HFFc6 (cell line): ENCODE measurements at places on chromosomes 12 and 14.

- DNase-seq = no peak
Observed at GRCh38 chr14:89384023-89384422, 33.0 kb downstream of the FOXN3 start.

DNA sequence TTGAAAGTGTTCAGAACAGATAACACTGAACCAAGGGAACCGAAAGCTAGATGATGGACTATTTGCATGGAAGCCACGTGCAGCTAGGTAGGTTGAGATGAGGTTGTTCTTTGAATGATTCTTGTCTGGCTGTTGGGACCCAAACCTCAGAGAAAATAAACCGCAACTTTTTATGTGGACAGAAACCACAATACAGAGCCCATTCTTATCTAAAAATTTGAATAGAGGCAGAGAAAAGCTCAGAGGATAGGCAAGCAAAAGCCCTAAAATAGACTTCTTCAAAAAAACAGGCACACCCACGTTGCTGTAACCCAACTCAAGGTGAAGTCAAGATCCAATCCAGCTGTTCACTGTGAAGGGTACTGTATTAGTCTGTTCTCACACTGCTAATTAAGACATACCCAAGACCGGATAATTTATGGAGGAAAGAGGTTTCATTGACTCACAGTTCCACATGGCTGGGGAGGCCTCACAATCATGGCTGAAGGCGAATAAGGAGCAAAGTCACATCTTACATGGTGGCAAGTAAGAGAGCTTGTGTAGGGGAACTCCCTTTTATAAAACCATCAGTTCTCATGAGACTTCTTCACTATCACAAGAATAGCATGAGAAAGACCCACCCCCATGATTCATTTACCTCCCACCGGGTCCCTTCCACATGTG lies 353.8 kb downstream of the AACS start:
- no peak for DNase-seq

GRCh38 chr12:52521568-52522266 lies 1.5 kb upstream of the KRT5 start:
- DNase-seq = peak; percentile 53

GRCh38 chr12:90473831-90474230 lies 481.1 kb downstream of the CCER1 start:
- DNase-seq = no peak

DNA sequence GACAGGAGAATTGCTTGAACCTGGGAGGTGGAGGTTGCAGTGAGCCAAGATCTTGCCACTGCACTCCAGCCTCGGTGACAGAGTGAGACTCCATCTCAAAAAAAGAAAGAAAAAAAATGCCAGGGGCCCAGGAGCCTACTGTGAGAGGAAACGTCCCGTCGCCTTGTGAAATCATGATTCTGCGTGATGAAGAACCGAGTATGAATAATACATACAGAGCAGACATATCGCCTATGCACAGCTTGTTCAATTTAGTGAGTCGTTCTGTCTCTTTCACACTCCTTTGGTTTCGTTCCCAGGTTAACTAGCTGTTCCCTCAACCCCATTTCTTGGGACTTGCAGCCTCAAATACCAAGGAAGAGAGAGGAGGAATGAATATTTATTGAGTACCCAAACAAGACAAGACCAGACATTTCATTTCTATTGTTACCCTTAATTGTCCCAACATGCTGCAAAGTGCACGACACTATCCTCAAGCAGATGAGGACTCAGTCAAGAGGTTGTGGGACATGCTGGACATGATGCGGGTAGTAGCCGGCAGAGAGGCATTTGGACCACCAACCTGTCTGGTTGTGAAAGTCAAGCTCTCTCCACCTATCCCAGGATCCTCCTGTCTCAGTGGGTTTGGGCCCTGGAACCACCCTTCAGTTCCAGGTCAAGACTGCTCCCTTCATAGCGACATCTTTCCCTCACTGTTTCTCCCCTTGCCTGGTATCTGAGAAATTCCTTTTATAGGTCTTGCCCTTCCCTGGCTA lies 8.6 kb upstream of the CD27 start:
- DNase-seq = no peak

- peak; percentile 76 for DNase-seq
Observed at GRCh38 chr12:122449317-122449716, 26.8 kb upstream of the CLIP1 start.

DNA sequence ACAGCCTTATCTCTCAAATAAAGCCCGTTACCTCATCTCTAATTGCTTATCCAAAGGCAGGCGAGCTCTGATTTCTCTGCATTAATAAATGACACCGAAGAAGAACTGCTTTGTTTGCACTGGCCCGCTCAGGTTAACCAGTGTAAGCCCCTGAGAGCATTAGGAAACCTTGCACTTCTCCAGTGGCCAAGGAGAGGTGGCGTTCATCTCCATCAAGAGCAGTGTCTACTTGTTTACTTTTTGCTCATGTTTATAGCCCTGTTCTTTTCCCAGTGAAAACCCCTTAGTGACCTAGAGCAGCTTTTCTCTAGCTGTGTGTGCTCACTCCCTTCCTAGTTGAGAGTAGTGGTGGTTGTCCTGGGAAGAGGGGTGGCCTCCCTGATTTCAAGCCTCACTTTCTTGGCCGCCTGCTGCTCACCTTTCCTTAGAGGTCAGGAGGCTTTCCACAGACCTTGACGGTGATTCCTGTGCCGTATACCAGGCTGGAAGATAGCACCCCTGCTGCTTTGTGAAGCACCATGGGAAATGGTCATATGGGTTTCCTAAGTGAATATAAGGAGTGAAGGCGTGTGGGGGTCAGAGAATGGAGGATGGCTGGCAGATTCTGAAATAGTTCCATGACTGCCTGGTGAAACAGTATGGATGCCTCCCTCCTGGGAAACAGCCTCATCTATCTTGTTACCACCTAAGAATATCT lies 16.6 kb downstream of the FBXW8 start:
- no peak for DNase-seq

- peak; percentile 63 for DNase-seq
Observed at GRCh38 chr12:72272731-72273498, 745 bp downstream of the TRHDE start.

GRCh38 chr12:54684636-54685630 lies 36.8 kb upstream of the DCD start:
- DNase-seq = no peak

- DNase-seq = no peak
Observed at GRCh38 chr14:22383515-22384166, 205.4 kb downstream of the DAD1 start.

DNA sequence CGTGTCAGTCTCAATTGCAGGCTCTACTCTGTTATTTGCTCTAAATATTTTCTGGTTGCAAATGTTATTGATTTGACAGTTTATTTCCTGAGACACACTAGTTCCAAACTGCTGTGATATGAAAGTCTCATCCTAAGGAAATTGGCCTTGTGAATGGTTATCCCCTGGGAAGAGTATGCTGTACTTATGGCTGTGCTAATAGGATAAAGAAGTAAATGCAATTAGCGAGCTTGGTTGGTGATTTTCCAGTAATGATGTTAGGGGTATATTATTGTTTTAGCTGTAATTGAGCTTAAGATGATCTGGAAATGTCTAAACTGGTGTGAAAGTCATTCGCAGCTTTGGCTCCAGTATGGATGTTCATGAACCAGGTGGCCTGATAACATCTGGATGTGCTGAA lies 197.9 kb downstream of the SUDS3 start:
- no peak for DNase-seq

- DNase-seq = no peak
Observed at GRCh38 chr14:59439256-59439965, 25.8 kb downstream of the GPR135 start.

GRCh38 chr12:120817559-120818330 lies 86.4 kb downstream of the SPPL3 start:
- DNase-seq = no peak

DNA sequence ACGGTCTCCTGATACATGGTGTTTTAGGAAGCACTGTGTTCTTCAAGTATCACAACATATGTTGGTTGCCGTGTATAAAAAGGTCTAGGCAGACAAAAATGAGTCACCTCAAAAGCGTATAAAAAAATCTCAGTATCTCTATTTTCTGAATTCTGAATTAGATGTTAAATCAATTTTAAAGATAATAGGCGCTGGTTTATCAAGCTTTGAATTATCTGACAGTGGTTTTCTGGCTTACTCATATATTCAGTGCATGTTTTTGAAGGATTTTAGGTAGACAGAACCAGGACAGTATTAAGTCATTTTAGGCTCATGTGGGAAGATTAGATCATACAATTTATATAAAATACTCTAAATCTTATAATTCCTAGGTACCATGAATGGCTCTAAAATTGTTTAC lies 110.8 kb downstream of the TMTC2 start:
- no peak for DNase-seq

DNA sequence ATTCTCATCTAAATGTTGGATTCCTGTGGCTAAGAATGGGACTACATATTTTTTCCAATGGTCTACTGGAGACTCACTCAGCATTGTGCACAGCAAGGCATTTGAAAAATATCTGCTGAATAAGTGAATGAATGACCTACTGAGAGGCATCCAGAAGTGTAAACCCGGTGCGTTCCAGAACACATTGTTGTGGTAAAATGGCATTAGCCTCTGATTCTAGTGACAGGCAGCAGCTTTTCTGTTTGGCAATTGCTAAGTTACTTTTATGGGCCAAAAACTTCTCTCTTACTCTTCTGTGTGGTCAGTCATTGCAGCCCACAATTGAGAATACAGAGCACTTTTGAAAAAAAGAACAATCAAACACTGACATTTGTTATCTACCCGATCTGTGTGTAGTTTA lies 36.5 kb downstream of the WIF1 start:
- no peak for DNase-seq

DNA sequence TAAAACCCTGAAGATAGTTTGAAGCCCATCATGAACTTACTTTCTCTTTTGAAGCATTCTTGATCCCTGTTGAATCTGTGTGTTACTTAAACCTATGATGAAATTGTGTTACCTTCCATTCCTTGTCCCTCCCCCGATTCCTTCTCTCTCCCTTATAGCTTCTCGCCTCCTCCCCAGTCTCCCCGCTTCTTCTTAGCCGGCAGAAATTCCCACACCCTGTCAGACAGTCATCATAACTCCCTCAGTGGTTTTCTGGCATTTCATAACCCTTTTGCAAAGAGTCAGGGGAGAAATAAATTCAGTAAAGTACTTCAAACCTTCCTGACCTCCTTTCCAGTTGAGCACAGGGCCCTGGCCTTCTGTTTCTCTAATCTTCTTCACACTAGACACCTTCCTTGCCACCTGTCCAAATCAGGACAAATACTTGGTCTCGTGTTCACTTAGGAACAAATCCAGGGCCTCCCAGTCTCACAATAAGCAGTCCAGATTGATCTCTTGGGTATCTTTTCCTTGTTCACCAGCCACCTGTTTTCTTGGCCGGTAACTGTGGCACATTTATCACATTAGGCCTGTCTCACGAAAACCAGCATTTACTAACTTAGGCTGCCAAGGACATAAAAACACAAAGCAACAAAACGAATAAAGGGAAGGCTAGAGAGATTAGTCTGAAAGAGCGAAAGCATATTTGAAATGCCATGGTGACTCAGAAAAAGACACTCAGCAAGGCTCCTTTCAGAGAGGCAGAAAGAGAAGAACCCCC lies 355.9 kb downstream of the TMTC2 start:
- DNase-seq = no peak

DNA sequence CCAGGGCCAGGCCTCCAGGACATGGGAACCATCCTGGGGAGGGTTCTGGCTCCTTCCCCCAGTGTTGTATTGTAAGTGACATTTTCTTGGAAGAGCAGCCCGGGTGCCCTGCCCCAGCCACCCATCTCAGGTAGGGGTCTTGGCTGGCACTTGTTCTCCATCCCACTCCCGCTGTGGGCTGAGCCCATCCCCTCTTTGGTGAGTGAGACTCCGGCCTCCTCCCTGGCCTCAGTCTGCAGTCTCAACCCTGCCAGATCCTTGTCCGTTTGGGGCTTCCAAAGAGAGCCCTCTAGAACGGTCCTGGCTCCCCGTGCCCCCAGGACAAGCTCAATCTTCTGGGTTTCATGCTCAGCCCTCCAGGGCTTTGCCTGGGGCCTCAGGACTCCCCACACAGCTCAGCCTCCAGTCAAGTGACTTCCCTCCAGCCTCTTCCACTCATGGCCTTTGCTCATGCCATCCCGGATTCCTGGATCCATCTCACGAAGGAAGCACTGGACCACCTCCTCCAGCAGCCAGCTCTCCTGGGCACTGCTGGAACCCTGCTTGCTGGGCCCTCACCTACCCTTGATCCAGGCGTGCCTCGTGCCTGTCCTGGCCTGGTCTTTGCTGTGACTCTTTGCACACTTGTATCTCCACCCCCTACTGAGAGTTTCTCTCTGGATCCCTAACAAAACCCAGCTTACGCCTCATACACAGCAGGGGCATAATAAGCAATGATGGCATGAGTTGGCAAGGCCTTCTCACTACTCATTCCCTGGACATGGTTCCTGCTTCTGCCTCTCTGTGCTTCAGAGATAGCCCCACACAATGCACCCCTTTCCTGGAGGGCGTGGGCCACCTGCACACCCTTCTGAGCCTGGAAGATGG lies 297.4 kb upstream of the RTL1 start:
- no peak for DNase-seq

DNA sequence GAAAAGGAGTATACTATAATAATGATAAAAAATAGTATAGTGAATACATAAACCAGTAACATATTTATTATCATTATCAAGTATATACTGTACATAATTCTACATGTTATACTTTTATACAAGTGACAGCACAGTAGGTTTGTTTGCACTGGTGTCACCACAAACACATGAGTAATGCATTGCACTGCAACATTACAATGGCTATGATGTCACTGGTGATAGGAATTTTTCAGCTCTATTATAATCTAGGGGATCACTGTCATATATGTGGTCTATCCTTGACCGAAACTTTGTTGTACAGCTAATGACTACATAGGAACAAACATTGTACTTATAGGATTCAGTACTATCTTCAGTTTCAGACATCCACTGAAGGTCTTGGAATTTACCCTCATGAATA lies 165.8 kb upstream of the SYT1 start:
- peak; percentile 29 for DNase-seq

DNA sequence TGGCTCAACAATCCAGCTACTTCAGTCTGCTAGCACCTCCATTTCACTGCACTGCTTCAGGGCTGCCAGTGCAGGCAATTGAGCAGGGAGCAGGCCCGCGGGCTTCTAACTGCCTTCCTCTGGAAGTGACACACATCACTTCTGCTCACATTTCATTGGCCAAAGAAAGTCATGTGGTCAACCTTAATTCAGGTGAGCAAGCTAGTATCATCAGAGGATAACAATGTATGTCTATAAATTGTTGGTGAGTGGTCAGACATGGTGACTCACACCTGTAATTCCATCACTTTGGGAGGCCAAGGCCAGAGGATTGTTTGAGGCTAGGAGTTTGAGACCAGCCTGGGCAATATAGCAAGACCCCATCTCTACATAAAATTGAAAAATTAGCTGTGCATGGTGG lies 22.3 kb upstream of the CHGA start:
- DNase-seq = no peak

GRCh38 chr12:111327474-111327873 lies 41.4 kb downstream of the PHETA1 start:
- DNase-seq = no peak

GRCh38 chr12:20270557-20270956 lies 97.8 kb upstream of the PDE3A start:
- no peak for DNase-seq
